ENCODE measurements at places on chromosomes 12 and 14.
A peak's percentile ranks its signal among the peaks of the same experiment; 100 is the strongest.

- no peak for DNase-seq
Measured at GRCh38 chr12:108495054-108495453, 20.0 kb upstream of the FICD start.

- no peak for DNase-seq
Measured at GRCh38 chr14:85413836-85414526, 116.0 kb upstream of the FLRT2 start.

DNA sequence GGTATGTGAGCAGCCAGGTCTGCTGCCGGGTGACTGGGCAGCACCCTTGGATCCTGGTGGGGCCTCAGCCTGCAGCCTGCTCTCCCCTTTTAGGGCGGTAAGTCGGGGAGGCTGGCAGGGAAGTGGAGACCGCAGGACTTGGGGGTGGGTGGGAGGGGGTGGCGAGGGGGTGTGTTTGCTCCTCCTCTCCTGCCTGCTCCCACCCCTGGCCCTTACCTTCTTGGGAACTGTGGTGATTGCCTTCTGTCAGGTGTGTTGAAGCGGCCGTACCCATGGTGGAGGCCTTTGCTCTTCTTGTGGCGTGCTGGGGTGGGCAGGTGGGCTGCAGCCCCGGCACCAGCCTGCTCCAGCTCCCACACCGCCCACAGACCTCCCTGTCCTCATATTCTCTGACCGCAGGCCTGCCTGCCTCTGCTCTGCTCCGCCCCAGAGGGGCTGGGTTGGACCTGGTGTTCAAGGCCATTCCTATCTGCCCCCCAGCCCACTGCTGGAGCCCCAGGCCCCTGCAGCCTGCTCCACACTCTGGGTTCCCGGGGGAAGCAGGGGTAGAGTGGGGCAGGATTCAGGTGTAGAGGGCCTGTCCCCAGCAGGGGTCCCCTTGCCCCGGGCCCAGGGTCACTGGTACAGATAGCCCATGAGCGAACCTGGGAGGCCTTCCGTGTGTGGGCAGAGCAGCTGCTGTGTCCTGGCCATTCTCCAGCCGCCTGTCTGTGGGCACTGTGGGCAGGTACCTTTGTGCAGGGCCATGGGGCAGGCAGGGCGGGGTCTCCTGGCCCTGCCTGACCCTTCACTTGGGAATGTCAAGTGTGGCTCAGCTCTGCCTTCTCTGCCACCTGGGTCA, 5.2 kb downstream of the TEDC1 start:
- DNase-seq, result no peak

DNA sequence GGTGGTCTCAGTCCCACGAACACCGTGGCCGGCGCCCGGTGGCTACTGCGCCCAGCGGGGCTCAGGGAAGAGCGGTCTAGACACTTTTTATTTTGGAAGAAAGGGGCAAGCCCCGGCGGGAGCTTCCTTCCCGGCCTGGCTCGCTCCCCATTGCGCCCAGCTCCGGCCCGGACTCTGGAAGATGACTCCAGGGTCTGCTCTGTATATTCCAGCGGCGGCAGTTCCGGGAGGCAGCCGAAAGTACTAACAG, 225.1 kb upstream of the CRY1 start:
- DNase-seq, result no peak

DNA sequence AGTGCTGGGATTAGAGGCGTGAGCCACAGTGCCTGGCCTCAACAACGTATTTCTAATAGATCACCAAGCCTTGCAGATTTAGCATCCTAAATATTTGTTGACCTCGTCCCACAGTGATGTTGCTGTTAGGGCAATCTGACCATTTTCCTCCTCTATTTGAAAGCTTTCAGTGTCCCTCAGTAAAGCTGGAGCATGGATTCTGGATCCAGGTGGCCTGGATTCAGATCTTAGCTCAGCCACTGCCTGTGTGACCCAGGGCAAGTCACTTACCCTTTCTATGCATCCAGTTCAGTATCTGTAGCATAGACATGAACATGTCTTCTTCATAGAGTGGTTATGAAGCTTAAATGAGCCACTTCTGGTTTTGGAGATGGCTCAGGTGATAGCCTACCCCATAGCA, 3.9 kb upstream of the HSP90AA1 start:
- no peak for DNase-seq

GRCh38 chr12:52151837-52152783, 39.7 kb downstream of the KRT80 start:
- peak; percentile 40 for DNase-seq

DNA sequence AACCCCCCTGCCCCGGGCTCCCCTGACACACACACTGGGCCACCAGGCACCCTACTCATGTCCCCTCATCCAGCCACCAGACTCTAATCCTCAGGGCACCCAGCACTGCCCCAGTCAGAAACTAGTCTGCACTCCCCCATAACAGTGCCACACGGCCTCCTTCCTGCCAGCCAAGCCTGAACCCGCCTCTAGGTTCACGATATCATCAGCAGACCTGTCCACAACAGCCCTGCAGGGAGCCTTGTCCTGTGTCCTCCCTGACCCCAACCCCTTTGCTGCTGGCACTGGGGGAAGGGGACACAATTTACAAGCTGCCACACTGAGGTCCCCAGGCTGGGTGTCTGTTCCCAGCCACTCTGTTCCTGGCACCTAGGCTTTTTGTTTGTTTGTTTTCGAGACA, 33.6 kb downstream of the LTBP2 start:
- DNase-seq, result no peak

DNA sequence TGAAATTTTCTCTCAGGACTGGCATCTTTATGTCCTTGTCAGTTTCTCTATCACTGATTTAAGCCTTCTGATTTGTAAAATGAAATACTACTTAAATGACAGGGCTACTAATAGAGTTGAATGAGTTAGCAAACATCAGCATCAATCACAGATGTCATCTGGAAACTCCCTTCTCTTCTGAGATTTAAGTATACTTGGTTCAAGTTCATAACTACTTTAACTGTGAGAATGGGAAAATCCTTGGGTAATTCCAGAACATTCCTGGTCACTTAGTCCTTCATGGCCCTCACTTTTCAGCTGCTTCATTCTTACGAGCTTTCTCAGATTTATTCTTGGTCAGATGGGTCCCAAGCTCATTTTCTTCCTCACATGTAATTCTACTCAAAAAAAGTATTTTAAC, 1655.3 kb upstream of the FLRT2 start:
- no peak for DNase-seq

GRCh38 chr12:57078519-57079404, at the start of gene NEMP1:
NEMP1 (minus strand) TSS chr12:57078791; CDS start chr12:57078745, 46 bp downstream.
- DNase-seq, result peak; percentile 96

DNA sequence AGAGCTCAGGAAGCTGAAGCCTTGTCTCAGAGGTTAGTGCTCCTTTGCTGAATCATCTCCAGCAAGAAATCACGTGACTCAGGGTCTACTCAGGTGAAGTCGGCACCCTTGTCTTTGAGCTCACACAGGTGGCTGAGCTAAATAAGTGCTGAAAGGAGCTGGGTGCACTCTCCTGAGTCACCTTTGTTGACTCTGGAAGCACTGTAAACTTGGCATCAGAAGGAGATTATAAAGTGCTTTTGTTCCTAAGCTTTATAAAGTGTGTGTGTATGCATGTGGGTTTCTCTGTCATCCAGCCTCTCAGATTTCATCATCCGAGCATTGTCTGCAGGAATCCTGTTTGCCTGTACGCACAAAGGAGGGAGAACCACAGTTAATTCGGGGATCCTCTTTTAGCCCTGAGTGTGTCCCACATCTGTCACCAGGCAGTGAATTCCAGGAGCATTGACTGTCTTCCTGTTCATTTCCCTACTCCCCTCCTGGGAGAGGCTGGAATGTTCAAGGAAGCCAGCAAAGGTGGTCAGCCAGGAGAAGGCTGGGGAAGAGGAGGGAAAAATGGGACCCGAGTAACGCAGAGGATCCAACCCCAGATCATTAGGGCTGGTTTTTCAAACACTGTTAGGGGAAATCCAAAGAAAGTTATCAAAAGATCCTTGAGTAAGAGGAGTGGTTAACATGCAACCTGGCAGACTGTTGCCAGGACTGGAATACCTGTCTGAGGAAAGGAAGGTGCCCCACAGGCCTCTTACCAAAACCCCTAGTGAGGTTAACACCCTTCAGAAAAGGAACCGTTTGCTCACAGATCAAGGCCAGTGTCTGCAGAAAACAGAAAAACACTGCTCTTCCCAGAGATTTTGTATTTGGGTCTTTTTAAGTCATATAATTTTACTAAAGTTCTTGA, 157.5 kb upstream of the HIF1A start:
- DNase-seq, result peak; percentile 31

- no peak for DNase-seq
Measured at GRCh38 chr14:104315625-104316024, 177.2 kb downstream of the KIF26A start.

GRCh38 chr14:61482348-61483206, 161.2 kb downstream of the PRKCH start:
- DNase-seq, result no peak

- DNase-seq, result no peak
Measured at GRCh38 chr12:92765871-92766270, 63.1 kb downstream of the PLEKHG7 start.

- DNase-seq, result no peak
Measured at GRCh38 chr12:109131154-109132050, 15.0 kb downstream of the ACACB start.

DNA sequence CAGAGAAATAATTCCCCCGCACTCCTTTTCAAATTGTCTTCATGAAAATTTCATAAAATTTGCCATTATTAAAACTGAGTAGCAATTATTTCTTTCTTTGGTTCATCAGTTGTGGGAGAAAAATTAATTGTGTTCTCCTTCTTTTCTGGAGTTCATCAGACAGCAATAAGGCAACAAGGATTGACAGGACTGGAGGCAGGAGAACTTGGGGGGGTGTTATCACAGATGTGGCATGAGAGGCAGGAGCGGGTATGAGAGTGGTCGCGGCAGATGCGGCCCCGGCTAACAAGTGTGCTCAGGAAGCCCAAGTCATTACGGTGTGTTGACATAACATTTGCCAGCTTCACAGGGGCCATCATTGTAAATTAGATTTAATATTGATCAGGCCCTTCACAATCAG, 306.6 kb upstream of the TMPO start:
- DNase-seq, result no peak

- no peak for DNase-seq
Measured at GRCh38 chr12:56768424-56768823, 5.3 kb downstream of the HSD17B6 start.

DNA sequence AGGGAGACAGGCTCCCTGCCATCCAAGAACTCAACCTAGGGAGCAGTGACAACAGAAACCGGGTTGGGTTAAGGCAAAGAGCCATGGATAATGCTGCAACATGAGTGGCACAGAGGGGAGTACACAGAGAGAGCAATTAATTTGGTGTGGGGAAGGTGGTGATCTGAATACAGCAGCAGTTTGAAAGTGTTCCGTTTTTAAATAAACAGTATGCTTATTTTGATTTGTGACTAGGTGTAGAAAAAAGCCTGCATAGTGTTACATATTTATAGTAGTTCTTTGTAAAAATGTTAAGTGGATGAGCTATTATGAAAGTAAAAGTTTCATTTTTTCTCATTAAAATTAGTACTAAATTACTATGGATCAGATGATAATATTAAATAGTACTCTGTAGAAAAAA, 8.7 kb downstream of the AKAP5 start:
- no peak for DNase-seq

- DNase-seq, result no peak
Measured at GRCh38 chr12:47370421-47370820, 290.7 kb upstream of the AMIGO2 start.

- DNase-seq, result no peak
Measured at GRCh38 chr12:28855761-28856310, 293.2 kb upstream of the FAR2 start.

GRCh38 chr12:9741726-9742125, 8.8 kb upstream of the CLECL1 start:
- no peak for DNase-seq

- DNase-seq, result no peak
Measured at GRCh38 chr12:7019043-7019569, 830 bp upstream of the LPCAT3 start.

DNA sequence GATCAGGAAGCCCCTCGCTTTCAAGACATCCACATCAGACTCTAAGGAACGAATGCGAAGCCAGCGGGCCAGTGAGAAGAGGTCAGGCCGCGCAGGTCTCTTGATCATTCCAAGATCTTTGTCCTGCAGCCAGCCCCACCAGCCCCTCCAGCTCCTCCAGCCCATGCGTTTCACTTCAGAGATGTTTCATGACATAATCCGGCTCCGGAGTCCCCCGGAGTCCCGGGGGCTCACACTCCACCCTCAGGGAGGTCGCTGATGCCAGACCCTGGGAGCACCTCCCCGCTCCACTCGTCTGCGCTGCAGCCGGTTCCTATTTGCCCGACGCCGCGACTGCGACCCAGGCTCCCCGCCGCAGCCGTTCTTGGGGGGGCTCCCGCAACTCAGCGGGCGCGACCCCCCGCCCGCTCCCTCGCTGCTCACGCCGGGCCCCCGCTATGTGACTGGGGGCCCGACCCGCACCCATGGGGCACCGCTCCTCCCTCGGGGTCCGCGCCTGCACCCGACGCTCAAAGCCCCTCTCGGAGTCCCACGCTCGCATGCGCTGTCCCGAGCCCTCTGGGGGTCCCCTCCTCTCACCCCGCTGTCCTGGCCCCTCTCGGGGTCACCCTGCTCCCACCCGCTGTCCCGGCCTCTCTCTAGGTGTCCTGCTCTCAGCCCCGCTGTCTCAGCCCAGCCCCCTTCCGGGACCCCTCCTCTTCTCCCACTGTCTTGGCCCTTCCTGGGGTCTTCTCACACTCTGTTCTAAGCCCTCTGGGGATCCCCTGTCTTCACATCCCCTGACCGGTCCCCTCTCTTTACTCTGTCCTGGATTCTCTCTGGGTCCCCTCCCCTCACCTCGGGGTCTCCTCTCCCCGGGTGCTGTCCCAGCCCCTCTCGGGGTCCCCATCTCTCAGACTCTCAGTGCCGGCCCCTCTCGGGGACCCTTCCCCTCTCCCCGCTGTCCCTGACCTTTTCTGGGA, 1.1 kb downstream of the TAOK3 start:
- DNase-seq, result no peak

- DNase-seq, result no peak
Measured at GRCh38 chr12:101933866-101934514, 56.6 kb downstream of the DRAM1 start.

DNA sequence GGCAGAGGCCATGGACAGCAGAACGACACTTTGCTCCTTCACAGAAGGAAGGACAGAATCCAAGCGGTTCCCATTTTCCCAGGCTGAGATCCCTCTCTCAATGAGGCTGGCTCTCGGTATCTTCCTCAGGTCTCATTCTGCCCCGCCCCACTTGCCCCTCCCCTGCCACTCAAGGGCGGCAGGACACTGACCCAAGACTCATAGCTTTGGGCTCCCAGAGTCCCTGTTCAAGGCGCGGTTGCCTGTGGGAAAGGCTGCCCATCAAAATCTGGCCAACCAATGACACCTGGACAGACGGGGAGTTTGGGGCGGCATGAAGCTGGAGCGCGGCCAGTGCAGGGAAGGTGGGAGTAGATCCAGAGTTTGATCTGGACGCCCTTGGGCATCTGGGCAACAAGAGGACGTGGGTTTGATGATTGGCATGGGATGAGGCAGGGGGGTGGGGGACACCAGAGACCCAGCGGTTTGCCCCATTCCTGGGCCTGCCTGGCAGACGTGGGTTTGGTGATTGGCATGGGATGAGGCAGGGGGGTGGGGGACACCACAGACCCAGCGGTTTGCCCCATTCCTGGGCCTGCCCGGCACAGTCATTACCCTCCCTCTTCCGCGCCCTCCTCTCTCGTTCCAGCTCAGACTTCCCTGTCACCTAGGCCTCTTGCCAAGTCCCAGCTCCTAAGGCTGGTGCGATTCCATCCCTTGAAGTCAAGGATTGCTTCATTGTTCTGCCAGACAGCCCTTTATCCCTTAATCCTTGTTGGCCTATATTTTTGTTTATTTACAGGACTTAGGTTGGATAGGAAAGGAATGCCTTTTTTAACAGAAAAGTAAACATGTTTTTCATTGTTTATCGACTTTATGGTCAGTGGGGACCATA, 92.1 kb downstream of the NINJ2 start:
- no peak for DNase-seq
